ENCODE measurements at places on chromosomes 2 and 18.
A peak's percentile ranks its signal among the peaks of the same experiment; 100 is the strongest.

GRCh38 chr2:138336146-138336545 lies 165.4 kb upstream of the SPOPL start:
- no peak for DNase-seq

GRCh38 chr2:48961009-48961408 lies 193.3 kb downstream of the FSHR start:
- DNase-seq = no peak

- DNase-seq = peak; percentile 85
Measured at GRCh38 chr2:33354981-33355380, 121.5 kb upstream of the RASGRP3 start.

GRCh38 chr18:72470391-72470790 lies 73.8 kb downstream of the CBLN2 start:
- DNase-seq = no peak

- DNase-seq = no peak
Measured at GRCh38 chr2:113105047-113105785, 22.2 kb upstream of the IL1RN start.

DNA sequence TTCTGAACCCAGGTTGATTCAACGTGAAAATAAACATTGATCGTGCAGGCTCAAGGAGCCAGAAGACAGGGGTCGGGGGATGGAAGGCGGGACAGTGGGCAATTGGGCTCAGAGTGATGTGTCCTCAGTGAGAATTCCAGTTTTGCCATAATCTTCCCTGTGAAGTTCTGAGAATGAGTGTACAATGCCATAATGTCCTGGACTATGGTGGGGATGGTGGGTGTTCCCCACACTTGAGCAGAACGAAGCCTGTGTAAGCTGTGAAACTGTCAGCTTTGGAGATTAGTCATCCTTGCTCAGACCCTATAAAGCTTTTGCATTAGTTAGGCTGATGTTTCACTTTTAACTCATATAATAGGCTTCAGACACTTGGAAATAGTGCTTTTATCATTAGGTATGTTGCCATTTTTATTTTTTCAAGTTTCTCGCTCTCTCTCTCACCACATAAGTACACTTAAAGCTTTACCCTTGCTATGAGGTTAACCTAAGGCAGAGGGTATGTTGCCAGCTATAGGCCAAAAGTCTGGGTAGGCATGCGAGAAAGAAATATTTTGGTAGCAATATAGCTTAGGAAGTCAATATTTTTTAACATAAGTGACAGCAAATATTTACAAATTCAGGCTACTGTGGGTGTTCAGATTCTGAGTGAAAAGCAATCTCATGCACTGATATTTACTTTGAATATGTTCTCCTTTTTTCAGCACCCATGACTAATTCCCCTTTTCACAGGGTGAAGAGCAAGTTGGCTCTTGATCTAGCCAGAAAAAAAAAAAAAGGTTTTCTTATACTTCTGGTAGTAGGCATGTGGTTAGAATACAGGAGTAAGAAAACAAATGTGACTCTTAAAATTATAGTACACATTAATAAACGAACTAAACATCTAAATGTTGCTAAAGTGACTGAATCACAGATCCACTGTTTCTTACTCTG lies 47.2 kb downstream of the CDC42EP3 start:
- DNase-seq = no peak

DNA sequence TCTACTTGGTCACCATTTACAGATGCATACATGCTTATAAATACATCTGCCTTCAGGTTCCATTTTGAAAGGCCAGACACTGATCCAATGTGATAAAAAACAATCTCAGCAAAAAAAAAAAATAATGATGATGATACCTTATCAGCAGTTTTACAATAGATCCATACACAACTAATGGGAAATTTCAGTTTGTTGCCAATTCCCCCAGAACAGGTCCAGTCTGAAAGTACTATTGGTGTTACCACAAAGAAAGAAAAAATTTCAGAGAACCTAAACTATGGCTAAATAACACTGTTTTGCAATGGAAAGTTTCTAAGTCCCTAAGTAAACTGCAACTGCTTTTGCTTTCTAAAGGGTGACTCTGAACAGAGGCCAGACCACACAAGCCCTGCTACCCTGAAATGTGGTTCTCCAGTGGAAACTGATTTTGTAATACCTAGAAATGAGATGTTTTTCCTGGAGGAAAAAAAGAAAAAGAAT lies 54.1 kb downstream of the LPIN2 start:
- no peak for DNase-seq

DNA sequence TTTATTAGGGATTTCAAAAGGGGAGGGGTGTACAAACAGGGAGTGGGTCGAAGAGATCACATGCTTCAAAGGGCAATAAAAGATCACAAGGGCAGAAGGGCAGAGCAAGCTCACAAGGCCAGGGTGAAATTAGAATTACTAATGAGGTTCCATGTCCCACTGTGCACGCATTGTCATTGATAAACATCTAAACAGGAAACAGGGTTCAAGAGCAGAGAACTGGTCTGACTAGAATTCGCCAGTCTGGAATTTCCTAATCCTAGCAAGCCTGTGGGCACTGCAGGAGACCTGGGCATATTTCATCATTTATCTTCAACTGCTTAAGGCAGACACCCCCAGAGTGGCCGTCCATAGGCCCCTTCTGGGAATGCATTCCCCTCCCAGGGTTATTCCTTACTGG lies 408.2 kb downstream of the ZNF804A start:
- DNase-seq = no peak

DNA sequence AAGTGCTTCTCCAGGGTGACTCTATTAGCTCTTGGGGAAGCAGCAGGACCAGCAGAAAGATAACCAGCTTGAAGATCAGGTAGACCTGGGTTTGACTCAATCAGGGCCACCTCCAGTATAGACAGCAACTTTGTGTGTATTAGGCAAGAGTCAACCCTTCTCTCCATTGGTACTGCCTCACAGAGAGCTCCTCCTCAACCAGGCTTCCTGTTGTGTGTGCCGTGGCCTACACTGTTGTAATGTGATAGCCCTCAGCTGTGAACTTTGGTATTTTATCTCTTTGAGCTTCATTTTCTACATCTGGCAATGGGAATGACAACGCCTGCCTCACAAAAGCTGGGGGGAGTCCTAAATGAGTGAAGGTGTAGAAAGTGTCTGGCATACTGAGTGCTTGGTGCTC lies 17.0 kb upstream of the MAP3K20 start:
- DNase-seq = no peak

DNA sequence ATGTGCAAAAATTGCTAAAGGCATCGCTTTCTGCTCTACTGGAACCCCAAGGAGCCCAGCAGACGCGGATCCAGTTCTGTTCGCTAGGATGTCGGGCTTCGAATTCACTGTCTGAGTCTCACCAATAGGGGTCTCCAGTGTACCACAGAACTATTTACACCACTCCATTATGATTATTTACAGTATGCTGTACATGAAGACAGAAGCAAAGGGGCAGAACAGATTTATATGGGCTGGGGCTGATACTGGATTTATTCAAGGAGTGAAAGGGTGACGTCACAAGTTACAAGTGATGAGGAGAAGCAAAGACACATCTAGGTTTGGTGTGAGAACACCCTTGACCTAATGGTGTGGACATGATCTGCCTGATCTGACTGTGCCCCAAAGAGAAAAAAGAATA lies 185.3 kb upstream of the ATP5MC3 start:
- peak; percentile 49 for DNase-seq

- no peak for DNase-seq
Measured at GRCh38 chr18:77323640-77324299, 74.1 kb downstream of the GALR1 start.

DNA sequence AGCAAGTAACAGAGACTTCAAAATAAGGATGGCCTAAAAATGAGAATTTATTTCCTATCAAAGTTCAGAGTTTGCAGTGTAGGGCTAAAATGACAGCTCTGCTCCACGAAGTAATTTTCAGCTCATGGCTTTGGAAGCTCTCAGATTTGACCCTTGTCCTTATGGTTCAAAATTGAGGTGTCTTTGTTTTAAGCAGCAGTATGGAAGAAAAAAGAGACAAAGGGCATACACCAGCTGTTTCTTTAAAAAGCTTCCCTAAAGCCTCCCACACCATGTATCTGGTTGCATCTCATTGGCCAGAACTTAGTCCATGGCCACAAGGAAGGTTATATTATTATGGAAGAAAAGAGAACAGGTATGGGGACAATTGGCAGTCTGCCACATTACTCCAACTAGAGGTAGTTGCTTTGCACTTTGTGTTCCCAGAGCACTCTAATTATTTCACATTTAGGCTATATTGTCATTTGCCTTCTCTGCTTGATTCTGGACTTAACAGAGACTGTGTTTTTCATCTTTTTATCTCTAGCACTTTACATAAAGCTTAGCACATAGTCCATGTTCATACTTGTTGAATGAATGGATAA lies 180.4 kb downstream of the MCFD2 start:
- no peak for DNase-seq

DNA sequence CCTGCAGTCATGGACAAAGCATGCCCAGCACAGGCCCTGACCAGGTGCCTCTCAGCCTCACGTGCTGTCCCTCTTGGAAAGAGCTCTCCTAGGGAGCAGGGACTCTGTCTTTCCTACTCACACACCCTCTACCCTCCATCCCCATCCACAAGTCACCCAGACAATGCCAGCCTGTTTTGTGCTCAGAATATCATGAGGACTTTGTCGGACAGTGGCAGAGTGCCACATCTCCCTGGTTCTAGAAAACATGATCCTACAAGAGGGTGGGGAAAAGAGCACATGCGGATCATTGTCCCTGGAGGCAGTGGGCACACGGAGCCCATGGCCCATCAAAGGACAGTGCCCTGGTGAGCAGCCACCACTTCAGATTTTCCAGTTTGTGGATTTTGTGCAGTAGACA lies 3.7 kb upstream of the MAL start:
- DNase-seq = no peak

- DNase-seq = no peak
Measured at GRCh38 chr2:135792401-135793150, 44.4 kb downstream of the LCT start.

GRCh38 chr18:72235422-72235821 lies 308.7 kb downstream of the CBLN2 start:
- no peak for DNase-seq

GRCh38 chr2:59322005-59322404 lies 1080.9 kb upstream of the FANCL start:
- DNase-seq = no peak

DNA sequence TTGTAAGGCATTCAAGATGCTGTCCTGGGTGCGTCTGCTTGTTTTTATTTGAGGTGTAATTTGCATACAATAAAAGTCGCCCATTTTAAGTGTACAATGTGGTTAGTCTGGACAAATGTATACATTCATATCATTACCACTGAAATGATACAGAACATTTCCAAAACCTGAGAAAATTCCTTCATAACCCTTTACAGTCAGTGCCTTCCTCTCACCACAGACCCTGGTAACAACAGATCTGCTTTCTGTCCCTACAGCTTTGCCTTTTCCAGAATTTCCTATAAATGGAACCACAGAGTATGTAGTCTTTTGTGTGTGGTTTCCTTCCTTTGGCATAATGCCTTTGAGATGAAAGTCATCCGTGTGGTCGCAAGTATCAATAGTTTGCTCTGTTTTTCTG lies 45.8 kb upstream of the NFU1 start:
- DNase-seq = no peak

- no peak for DNase-seq
Measured at GRCh38 chr2:206597717-206598218, 44.5 kb upstream of the FAM237A start.

DNA sequence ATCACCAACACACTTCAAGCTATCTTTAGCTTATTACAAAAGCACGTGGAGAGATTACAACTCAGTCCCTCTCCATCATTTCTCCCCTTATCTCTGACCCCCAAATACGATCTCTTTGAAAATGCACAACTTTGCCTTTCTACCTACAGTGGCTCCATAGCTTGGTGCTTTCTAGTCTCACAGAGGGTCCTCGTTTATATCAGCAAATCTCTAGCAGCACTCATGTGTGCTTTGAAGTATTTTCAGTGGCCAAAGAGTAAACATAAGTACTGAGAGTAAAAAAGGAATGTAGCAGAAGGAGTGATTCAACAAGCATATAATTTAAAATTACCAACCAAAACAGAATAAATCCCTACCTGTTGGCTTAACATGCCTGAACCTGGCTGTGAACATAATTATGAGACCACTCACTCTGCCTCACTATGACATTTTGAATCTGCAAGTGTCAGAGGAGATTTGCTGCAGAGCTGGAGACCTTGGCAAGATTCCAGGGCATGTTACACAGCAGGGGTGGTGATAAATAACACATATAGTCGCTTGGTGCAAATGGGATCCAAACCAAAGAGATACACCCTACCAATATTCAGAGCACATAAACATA lies 54.6 kb downstream of the LAMA3 start:
- no peak for DNase-seq

GRCh38 chr2:85770369-85770768 lies 16.6 kb downstream of the ATOH8 start:
- DNase-seq = no peak

- DNase-seq = no peak
Measured at GRCh38 chr2:197878792-197879191, 74.4 kb downstream of the PLCL1 start.

GRCh38 chr18:61993831-61994230 lies 101.0 kb upstream of the RNF152 start:
- no peak for DNase-seq

DNA sequence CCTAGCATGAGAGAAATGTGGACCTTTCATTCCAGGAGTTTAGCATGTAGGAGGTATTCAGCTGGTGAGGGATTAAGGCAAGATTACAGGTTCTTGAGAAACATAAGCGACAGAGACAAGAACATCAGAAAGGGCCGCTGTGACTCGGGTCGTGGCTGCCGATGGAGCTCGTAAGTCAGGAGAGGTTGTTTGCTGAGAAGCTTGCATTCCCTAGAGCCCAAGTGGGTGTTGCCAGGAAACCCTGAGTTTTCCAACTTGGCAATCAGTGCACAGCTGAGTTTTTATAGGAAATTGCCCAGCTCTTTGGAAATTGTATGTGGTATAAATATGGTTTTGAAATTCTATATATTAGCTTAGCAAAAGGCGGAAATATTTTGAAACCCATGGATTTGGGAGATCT lies 46.4 kb upstream of the CYP1B1 start:
- DNase-seq = no peak

Data from HS-5 (cell line).